ENCODE measurements at places on chromosomes 3 and 15.

- no peak for DNase-seq
Observed at GRCh38 chr3:78888635-78889034, 879.2 kb downstream of the ROBO1 start.

DNA sequence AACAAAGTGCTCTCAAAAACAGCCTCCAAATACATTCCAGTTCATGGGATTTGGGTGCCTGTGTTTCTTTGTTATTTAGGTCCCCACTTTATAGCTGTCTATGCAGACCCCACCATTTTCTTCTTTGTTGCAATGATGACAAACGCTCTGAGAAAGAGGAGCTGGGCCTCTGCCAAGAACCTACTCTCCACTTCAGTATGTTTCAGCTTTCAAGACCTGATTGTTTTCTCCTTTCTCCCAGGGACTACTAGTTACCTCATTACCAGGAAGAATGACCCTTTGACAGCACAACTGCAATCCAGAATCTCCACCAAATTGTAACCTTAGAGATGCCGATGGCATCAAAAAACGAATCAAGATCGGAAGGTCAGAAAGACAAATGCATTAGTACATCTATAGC lies 236.8 kb downstream of the MEIS2 start:
- DNase-seq: no peak

- no peak for DNase-seq
Observed at GRCh38 chr3:70261283-70261682, 51.2 kb downstream of the MDFIC2 start.

DNA sequence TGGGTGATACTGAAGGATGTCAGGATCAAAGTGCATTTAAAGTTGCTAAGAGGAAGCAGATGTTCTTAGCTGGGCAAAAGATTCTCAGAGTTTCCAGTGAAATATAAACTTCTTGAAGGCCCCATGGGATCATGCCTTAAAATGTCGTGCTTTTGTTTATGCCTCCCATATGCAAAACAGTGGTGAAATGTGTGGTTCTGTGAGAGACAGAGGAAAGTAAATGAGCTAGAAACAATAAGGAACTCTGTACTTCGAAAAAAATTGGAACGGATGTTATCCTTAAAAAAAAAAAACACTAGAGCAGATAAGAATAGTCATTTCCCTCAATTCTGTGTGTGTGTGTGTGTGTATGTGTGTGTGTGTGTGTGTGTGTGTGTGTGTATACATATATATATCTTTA lies 497.0 kb upstream of the TBL1XR1 start:
- DNase-seq: no peak

- no peak for DNase-seq
Observed at GRCh38 chr3:62233065-62233464, 140.3 kb downstream of the FEZF2 start.

- no peak for DNase-seq
Observed at GRCh38 chr15:42405863-42406482, 46.7 kb downstream of the CAPN3 start.

GRCh38 chr15:92005154-92005553 lies 151.6 kb downstream of the SLCO3A1 start:
- no peak for DNase-seq

DNA sequence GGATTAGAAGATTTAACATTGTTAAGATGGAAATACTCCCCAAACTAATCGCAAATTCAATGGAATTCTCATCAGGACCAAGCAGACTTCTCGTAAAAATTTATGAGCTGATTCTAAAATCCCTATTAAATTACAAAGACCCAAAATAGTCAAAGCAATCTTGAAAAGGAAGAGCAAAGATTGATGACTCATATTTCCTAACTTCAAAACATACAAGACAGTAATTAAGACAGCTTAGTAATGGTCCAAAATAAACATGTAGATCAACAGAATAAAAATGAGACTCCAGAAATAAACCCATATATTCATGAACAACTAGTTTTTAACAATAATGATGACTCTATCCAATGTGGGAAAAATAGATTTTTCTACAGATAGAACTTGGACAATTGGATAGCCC lies 148.7 kb downstream of the SI start:
- no peak for DNase-seq

DNA sequence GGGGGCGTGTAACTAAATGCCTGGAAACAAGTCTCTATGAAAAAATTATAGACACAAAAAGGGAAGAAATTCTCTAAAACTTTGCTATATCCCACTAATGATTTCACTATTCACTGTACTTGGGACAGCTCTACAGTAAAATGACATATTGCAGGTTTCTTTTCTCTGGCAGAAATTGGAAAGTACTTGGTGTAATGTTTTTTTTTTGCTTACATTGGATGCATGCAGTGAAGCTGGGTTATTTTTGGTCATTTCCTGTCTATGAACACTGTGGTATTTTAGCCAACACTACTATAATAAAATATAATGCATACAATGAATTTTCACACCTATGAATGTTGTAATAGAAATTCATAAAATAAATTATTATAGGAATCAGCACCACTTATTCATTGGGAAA lies 109.7 kb downstream of the LRRC49 start:
- no peak for DNase-seq

DNA sequence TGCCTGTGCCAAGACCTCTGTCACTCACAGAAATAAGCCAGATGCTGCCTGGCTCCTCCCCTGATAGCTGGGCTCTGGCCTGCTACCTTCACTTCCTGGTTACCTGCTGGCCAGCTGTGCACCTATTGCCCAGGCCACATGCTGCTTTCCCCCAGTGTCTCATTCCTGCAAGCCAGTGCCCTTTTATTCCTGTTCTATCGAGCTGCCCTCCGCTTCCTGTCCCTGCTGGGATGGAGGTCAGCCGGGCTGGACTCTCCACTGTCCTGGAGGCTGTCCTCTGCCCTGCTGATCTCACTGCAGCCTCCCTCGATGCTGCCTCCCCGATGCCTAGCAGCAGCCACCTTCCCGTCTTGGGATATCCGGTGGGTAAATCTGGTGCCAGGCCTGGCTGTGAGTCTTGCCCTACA lies 37.0 kb upstream of the SNRPA1 start:
- no peak for DNase-seq

DNA sequence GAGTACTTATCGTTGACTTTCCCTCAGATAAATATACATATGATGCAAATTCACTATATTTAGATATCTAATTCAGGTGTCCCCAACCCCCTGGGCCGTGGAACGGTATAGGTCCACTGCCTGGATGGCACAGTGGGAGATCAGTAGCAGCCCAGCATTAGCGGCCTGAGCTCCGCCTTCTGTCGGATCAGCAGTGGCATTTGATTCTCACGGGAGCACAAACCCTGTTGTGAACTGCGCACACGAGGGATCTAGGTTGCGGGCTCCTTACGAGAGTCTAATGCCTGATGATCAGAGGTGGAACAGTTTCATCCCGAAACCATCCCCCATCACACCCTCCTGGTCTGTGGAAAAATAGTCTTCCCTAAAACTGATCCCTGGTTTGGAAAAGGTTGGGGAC lies 6.9 kb downstream of the KNL1 start:
- no peak for DNase-seq

- no peak for DNase-seq
Observed at GRCh38 chr15:89463113-89463512, 33.3 kb downstream of the RHCG start.

- DNase-seq: no peak
Observed at GRCh38 chr3:155805204-155805801, 775 bp downstream of the C3orf33 start.

DNA sequence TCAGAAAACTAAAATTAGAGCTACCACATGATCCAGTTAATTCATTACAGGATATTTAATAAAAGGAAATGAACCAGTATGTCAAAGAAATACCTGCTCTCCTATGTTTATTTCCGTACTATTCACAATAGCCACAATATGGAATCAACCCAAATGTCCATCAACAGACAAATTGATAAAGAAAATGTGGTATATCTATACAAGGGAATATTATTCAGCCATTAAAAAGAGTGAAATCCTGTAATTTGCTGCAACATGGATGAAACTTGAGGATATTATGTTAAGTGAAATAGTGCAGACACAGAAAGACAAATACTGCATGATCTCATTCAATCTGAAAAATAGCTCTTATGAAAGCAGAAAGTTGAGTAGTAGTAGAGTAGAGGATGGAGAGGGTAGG lies 33.7 kb upstream of the ALCAM start:
- DNase-seq: no peak

- peak; percentile 95 for DNase-seq
Observed at GRCh38 chr3:122794779-122795673, at the start of gene SLC49A4. TSS of gene SLC49A4 (plus strand) at chr3:122795069. CDS start at chr3:122795193, 124 bp downstream.

GRCh38 chr15:80620931-80621330 lies 74.2 kb upstream of the ABHD17C start:
- DNase-seq: no peak

GRCh38 chr3:100641471-100642032 lies 32.2 kb downstream of the ADGRG7 start:
- no peak for DNase-seq

GRCh38 chr3:71728632-71729342 lies 3.6 kb upstream of the EIF4E3 start:
- no peak for DNase-seq

DNA sequence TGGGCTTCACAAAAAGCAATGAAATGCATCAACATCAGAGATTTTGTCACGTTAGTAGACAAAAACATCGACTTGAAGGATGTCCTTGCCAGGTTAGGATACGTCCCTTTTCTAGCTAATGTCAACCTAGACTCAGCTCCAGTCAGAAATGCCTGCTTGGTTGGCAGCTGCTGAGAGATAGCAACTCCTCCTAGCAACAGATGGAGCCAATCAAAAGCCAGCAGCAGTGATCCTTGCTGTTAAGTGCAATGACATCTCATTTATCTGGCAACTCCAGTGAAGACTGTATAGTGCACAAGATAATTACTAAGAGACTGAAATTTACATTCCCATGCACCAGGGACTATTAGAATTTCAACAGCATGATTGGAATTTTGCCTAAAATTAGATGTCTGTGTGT lies 424.1 kb downstream of the FGF12 start:
- no peak for DNase-seq

DNA sequence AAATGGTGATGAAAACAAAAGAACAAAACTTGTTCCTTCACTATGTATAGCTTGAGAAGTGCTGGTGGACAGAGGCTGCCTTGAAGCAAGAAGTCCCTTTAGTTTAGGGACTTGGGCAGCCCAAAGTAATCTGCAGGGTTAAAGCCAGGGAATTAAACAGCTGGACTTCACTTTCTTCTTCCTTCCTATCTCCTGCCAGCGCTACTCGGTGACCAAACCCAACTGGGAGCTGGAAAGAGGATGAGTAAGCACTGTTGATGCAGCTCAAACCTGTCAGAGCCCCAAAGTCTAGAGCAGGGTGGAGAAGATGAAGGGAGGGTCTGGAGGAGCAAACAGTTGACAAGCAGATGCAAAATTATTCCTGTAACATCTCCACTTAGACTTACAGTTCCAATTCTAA lies 73.1 kb upstream of the FBN1 start:
- no peak for DNase-seq

- no peak for DNase-seq
Observed at GRCh38 chr15:69032031-69032430, 17.5 kb downstream of the NOX5 start.

DNA sequence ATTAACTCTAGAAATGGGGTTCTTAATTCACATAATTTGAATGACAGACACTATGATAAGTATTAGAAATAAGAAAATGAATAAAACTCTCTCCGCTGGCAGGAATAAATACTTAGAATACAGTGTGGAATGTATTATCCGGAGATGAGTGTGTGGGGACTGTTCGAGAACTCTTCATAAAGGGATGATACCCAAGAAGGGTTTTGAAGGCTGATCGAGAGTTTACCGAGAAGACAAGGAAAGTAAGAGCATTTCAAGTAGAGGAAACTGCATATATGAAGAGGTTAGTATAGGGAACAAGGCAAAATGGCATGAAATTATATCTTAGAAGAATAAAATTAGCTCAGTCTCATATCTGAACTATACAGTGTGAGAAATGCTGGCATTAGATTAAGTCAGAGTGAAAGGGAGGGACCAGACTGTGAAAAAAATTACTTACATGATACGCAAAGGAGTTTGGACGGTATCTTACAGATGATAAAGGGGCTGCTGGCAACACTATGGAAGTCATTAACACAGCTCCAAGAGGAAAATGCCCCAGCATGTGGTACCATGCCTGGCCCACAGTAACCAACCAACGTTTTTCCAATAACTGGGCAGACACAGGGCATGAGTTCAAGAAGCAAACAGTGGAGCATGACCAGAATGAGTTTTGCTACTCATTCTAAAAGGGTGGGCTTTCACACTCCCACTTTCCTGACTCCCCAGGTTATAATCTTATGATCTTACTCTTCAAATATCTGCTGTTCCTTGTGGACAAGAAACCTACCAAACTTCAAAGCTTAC lies 6.5 kb downstream of the DCBLD2 start:
- DNase-seq: no peak

DNA sequence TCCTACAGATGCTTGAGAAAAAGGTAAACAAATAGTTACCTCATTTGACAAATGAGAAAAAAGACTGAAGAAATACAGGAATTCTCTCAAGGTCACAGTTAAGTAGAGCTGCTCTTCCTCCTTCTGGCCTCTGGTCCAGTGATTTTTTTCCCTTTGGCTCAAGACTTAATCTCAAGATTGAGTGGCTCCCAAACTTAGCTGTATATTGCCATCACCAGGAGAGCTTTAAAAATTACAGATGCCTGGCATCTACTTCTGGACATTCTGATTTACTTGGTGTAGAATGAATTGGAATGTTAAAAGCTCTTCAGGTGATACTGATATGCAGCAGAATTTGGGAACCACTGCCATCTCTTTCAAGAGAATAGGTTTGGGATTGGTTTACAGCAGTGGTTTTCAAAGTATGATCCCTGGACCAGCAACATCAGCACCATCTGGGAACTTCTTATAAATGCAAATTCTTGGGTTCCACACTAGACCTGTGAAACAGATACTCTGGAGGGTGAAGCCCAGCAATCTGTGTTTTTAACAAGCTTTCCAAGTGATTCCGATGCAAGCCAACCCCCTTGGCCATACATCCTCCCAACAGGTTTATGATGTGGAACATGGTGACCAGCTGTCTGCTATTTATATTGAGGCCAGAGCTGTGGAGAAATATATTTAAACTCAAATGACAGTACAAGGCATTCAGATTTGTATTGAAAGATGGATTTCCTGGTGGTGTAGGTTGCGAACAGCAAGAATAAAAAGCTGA lies 333.0 kb upstream of the RARB start:
- DNase-seq: no peak

GRCh38 chr15:47750030-47750739 lies 32.9 kb downstream of the SEMA6D start:
- no peak for DNase-seq

DNA sequence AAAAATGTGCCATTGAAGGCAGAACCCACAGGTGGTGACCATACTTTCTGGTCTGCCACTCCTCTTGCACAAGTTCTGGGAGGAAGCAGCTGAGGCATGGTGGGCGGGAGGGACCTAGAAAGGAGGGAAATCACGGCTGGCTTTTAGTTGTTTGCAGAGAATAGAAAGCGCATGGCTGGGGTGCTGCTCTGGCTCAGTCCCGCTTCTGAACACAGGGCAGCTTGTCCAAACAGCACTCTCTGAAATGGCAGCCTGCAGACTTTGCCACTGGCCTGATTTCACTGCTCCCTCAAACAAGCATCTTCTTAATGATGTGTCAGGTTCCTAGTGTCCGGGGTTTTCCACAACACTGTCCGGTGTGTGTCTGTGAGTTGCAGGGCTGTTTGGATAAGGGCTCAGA lies 76.7 kb downstream of the AAGAB start:
- DNase-seq: no peak

- peak; percentile 63 for DNase-seq
Observed at GRCh38 chr3:143119974-143120715, 574 bp downstream of the CHST2 start.
